Activated CD4-positive, alpha-beta T cell treated with anti-CD3 and anti-CD28 coated beads for 1 hour (primary cell): ENCODE measurements at places on chromosomes 6 and 20.

GRCh38 chr6:55898342-55898741 lies 23.0 kb upstream of the BMP5 start:
- no peak for DNase-seq

DNA sequence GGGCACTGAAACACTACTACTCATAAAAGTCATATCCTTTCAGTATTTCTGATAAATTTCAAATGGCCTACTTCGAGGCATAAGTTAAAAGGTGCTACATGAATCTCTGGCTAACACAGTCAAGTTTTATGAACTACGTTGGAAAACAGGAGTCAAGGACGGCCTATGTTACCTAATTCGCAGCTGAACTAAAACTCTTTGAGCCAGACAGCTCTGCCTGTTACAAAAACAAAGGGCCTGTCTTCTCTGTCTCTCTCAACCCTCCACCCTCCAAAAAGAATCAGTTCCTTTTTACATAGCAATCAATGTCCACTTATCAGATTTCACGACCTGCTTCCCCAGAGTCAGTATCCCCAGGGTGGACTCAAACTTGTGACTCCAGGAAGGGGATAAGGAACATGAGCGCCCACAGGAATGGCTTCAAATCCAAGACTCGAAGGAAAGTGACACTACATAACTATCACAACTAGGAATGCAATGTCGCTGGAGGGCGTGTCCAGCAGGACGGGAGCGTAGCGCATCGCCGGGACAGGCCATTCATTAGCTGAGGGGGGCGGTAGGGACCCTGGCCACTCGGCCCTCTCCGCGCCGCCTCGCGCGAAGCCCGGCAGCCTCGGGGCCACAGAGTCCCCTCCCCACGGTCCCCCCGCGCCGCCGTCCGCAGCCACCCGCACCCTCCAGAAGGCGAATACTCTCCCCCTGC lies 591 bp downstream of the IBTK start:
- no peak for DNase-seq

DNA sequence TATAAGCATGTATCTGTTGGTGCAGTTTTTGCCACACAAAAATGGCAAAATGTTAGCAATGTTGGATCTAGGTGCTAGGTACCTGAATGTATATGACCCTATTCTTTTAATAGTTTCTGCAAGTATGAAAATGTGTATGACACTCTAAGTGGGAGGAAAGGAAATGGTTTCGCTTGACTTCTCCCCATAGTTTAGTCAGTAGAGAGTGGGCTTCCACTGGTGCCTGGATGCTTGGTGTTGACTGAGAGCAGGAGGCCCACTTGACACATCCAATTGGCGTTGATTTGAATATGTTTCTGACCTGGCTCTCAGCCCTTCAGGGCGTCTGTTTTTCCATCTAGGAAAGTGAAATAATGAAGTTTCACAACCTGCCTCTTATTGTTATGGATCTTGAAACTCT lies 41.8 kb upstream of the GABRR1 start:
- DNase-seq: no peak

- no peak for DNase-seq
These were observed 83.4 kb downstream of the TXNDC5 start for GRCh38 chr6:7827142-7827541.
